Mesothelial cell of epicardium (in vitro differentiated cells): ENCODE measurements at places on chromosomes 13 and 19.

- H3K4me3 ChIP-seq = no peak overlapping the region
- H3K36me3 ChIP-seq = no peaks in the 10 kb centered on the region
- DNase-seq = no peak
These were observed 45.5 kb downstream of the IER2 start for GRCh38 chr19:13195678-13196077.

DNA sequence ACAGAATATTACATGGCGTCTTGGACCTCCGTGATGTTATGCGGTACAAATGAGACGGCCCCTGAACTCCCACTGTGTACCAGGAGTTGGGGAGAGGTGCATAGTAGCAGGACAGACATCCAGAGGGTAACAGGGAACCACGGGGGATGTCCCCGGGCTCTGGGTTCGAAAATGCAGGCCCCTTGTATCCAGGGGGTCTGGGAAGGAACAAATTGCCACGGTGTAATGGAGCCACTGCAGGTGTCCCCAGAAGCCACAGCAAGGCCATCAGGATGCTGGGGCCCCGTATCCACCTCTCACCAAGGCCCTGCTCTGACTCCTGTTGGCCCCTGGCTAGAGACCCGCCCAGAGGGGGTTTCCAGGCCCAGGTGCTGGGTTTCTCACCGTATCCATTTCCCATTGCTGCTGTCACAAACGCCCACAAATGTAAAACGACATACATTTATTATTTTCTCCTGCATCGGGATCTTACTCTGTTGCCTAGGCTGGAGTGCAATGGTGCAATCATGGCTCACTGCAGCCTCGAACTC lies 77.8 kb downstream of the INSR start:
- no peak overlapping the region for H3K4me3 ChIP-seq
- no peaks in the 10 kb centered on the region for H3K27me3 ChIP-seq
- no peaks in the 10 kb centered on the region for H3K36me3 ChIP-seq
- H3K4me1 ChIP-seq = peaks cover 29% of the 10 kb centered on the region

DNA sequence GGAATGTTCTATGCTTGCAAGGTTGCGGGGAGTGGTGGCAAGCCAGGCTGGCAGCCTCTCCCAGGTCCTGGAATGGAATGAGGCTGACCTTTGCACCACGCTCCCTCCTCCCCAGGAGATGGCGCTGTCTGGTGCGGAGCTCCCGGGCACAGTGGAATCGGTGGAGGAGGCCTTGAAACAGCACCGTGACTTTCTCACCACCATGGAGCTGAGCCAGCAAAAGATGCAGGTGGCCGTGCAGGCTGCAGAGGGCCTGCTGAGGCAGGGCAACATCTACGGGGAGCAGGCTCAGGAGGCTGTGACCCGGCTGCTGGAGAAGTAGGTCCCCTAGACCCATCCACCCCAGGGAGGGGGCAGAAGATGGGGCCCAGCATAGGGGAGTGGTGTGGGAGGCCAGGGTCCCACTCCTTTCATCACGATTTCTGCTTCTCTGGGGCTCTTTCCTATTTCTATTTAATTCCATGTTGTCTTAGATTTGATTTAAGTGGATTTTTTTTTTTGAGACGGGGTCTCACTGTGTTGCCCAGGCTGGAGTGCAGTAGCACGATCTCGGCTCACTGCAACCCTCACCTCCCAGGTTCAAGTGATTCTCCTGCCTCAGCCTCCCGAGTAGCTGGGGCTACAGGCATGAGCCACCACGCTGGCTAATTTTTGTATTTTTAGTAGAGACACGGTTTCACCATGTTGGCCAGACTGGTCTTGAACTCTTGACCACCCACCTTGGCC lies 53.2 kb upstream of the SHKBP1 start:
- no peak overlapping the region for H3K4me3 ChIP-seq
- no peak overlapping the region for H3K27ac ChIP-seq
- H3K27me3 ChIP-seq = peaks cover 48% of the 10 kb centered on the region
- no peaks in the 10 kb centered on the region for H3K4me1 ChIP-seq

- DNase-seq = no peak
- H3K27me3 ChIP-seq = peaks cover 18% of the 10 kb centered on the region
- peaks cover 7% of the 10 kb centered on the region for H3K4me1 ChIP-seq
- H3K4me3 ChIP-seq = no peak overlapping the region
- H3K36me3 ChIP-seq = no peaks in the 10 kb centered on the region
These were observed 340.7 kb downstream of the SLC7A1 start for GRCh38 chr13:29254626-29255370.

DNA sequence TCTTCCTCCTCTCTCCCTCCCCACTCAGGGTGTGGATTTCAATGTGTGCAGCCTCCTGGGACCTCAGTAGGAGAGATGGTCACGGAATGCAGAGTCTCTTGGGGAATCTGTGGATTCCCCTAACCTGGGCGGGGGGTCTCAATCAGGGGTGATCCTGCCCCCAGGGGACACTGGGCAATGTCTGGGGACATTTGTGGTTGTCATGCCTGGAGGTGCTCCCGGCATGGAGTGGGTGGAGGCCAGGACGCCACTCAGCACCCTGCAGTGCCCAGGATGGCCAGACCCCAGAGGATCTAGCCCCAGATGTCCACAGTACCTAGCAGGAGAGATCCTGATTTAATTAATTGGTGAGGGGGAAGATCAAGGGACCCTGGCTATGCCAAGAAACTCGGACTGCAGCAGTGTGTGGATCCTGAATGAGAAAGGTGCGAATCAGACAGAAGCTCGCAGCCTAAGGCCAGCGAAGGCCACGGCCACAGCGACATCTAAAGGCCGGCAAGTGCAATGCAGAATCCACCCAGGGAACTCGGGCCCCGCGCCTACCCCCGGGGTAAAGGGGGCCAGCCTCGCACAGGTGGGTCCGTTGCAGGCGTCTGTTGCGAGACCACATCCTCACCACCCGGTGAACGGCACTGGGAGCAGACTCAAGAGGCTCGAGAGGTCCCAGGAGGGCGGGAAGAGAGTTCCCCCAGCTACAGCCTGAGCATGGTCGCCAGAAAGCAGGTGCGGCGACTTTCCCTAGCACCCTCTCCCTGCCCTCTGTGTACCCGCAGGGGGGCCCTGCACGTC lies 88.8 kb downstream of the GNG7 start:
- DNase-seq = no peak
- H3K27me3 ChIP-seq = peaks cover 2% of the 10 kb centered on the region
- no peak overlapping the region for H3K4me3 ChIP-seq
- H3K4me1 ChIP-seq = peaks cover 3% of the 10 kb centered on the region
- H3K27ac ChIP-seq = no peak overlapping the region

DNA sequence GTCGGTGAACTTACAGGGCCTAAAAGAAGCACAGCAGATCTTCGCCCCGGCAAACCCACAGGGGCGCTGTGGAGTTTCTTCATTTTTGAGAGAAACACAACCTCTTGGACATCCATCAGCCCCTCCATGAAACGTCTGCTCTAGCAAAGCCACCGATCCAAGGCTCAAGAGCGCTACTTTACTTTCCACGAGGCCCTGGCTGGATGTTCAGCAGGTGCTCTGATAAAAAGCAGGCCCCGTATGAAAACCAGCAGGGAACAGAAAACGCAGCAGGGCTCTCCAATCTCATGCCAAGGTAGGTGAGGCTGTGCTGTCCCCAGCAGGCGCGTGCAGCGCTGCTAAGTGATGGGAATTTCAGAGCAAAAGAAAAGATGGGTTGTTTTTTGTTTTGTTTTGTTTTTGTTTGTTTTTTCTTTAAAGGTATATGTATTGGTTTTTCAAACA lies 86.7 kb downstream of the IRS2 start:
- no peak for DNase-seq
- no peak overlapping the region for H3K27ac ChIP-seq
- H3K36me3 ChIP-seq = no peaks in the 10 kb centered on the region

DNA sequence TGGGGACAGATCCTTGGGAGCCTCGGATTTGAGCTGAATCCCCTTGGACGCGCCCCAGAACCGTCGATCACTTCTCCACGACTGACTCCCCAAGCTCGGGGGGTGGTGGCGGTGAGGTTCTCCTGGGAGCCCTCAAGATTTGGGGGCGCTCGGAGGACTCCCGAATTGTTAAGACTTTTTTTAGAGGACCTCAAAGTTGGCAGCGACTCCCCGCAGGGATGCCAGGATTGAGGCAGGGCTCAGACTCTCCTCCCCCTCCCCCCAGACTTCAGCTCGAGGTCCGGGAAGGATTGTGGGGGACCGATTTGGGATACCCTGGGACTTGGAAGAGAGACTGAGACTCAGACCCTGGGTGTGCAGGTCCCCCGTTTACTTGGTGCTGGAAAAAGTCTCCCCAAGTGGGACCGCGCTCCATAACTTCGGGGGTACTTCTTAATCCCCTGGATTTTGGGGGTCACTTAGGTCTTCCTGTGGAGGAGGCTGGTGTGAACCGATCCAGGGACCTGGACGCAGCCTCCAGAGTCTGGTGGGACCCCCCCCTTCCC lies 665 bp downstream of the VASP start:
- peak overlapping the region; percentile 34 for H3K27ac ChIP-seq
- peaks cover 8% of the 10 kb centered on the region for H3K4me1 ChIP-seq
- H3K27me3 ChIP-seq = no peaks in the 10 kb centered on the region
- DNase-seq = no peak

DNA sequence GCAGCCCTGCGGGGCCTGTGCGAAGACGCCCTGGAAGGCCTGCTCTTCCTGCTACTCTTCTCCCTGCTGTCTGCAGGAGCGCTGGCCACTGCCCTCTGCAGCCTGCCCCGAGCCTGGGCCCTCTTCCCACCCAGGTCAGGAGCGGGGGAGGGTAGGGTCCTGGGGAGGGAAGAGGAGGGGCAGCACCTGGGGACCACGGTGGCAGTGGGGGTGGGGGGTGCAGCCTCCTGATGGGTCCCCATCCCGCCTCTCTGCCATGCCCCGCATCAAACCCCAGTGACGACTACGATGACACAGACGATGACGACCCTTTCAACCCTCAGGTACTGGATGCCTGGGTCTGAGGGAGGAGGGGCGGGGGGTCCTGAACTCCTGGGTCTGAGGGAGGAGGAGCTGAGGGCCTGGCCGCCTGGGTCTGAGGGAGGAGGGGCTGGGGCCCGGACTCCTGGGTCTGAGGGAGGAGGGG lies 13.4 kb upstream of the LENG8 start:
- no peak overlapping the region for H3K27ac ChIP-seq
- peaks cover 6% of the 10 kb centered on the region for H3K36me3 ChIP-seq
- H3K27me3 ChIP-seq = peaks cover 4% of the 10 kb centered on the region
